ENCODE measurements at places on chromosomes 7 and 10.

DNA sequence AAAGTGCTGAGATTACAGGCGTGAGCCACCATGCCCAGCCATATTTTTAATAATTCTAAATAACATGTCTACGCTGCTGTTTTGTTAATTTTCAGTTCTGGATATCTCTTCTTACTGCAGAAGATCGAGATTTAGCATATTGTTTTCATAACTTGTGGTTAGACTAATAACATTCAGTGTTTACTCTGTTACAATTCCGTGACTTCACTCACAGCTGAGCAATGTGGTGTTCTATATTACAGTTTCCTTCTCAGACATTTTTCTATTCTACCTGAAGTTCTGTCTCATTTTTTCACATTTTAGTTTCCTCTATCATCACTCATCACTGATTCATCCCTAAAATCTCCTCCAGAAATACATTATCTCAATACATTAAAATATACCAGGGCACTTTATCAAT, 10.9 kb downstream of the RNF32 start:
- no peak for DNase-seq

DNA sequence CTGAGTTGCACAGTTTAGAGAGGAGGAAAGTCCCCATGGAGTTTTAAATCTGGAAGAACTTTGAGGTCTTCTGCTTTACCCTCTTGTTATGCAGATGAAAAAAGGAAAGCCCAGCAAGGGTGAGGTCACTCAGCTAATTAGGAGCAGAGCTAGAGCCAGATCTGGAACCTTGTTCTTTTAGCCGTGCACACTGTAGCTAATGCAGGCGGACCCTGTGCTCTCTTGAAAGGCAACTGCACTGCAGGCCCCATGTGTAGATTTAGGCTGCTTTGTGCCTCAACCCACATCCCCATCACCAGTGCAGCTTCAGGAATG, 63.4 kb downstream of the SYPL1 start:
- no peak for DNase-seq

DNA sequence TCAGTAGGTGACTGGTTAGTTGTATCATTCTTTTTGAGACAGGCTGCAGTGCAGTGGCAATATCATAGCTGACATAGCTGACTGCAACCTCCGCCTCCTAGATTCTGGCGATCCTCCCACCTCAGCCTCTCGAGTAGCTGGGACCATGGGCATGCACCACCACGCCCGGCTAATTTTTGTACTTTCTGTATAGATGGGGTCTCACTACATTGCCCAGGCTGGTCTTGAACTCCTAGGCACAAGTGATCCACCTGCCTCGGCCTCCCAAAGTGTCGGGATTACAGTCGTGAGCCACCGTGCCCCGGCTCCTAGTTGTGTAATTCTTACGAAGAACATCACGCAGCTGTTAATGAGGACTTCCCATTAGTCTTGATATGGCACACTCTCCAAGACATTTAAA, 123.4 kb upstream of the VKORC1L1 start:
- no peak for DNase-seq

- DNase-seq, result no peak
These were observed 142.9 kb upstream of the VWC2 start for GRCh38 chr7:49630513-49630912.

DNA sequence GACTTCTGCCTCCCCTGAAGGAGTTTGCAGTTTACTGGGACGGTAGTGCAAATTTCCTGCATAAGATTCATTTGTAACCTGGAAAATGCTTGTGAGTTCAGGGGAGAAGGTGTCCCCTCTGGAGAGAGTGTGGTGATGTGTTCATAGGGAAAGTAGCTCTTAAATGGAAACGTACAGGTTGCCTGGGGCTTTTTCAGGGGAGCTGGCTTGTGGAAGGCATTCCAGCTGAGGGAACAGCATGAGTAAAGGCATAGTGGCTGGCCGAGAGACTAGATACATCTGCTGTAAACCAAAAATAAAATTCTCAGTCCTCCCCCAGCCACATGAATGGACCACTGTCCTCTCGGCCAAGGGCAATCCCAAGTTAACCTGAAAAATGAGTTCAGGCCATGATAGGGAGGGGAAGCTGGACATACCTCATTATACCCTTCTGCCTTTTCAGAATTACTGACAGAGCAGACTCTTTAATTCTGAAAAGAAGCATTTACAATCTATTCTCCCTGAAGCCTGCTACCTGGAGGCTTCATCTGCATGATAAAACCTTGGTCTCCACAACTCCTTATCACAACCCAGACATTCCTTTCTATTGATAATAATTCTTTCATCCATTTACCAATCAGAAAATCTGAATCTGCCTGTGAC, 123.7 kb downstream of the GALNT17 start:
- DNase-seq, result no peak

- no peak for DNase-seq
These were observed at the start of gene ENTPD1 for GRCh38 chr10:95756041-95756761. Gene ENTPD1, plus strand, starts transcription at chr10:95756163. Its CDS starts 77 bp downstream, at chr10:95756240.

GRCh38 chr7:47525066-47525623, 56.8 kb downstream of the TNS3 start:
- no peak for DNase-seq

DNA sequence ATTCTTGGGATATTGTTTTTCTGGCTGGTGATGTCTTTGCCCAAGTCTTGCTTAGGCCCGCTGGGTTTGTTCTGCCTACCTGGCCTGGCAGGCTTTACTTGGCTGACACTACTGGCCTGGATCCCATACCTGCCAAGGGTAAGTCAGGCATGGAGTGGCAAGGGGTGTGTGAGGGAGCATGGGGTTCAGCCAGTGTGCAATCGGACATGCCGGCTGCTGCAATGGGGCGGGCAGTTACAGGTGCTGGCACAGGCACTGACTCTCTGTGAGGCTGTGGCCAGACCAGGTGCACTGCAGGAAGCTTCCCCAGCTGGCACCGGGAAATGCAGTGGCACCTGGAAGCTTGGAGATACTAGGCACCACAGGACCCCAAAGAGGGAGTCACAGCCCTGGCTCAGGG, 168.4 kb downstream of the PON1 start:
- no peak for DNase-seq

GRCh38 chr10:85048644-85049043, 720.3 kb downstream of the CCSER2 start:
- no peak for DNase-seq

- DNase-seq, result no peak
These were observed 220.9 kb upstream of the HABP2 start for GRCh38 chr10:113331961-113332360.

GRCh38 chr10:114279289-114279688, 40.2 kb downstream of the VWA2 start:
- no peak for DNase-seq

GRCh38 chr10:70927189-70927943, 39.0 kb upstream of the PCBD1 start:
- DNase-seq, result no peak

GRCh38 chr7:32762925-32763293, 128.7 kb downstream of the KBTBD2 start:
- no peak for DNase-seq

DNA sequence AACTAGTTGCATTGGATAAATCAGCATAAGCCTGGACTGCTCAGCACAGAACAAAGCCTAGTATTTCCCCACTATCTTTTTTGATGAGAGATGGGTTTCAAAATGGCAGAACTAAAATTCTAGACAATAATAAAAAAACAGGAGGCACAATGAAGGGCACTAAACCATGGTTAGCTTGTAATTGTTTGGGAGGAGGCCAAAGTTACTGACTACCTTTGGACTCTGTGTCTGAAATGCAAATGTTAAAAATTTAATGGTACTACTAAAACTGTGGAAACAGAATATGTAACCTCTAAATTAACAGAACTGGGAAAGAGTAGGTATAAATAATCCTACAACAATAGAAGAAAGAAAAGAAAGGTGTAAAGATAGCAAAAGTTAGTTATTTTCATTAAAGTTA, 13.0 kb downstream of the ADAM12 start:
- DNase-seq, result no peak

- DNase-seq, result no peak
These were observed 85.7 kb upstream of the AOAH start for GRCh38 chr7:36810032-36810431.

- no peak for DNase-seq
These were observed 97.3 kb downstream of the MYL10 start for GRCh38 chr7:101531726-101532357.

- no peak for DNase-seq
These were observed 296.3 kb upstream of the ZMIZ1 start for GRCh38 chr10:78772486-78772885.

DNA sequence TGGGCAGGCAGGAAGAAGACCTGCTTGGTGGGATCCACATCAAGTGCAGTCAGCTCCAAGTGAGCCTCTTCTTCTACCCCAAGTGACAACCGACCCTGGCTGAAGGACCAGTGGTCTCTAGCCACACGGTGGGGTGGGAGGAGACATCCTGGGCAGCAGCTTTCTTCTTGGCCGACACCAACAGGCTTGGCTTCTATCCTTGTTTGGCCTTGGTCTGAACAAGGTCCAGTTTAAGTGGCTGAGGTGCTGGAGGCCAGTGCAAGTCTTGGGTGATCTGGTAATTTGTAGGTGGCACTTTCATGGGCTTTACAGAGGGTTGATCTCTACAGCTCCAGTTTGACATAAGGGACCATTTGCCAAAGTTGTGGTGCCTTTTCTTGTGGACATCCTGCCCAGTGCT, 63.6 kb upstream of the PDCD4 start:
- no peak for DNase-seq

DNA sequence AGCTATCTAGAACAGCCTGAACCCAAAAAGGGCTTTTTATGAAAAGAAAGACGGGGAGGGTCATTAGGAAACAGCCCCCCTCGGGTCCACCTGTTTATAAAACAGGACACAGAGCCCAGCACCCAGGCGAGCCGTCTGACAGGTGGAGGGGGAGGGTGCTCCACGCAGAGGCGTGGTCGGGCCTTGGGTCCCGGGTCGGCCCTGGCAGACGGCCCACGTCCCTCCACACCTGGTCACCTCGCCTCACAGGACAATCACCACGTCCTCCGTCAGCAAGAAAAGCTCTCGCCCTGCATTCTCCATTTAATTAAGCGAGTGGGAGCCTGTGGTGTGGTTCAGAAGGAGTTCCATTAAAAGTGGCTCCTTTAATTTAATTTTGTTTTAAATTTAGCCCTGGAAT, 42.3 kb upstream of the FOXL3 start:
- no peak for DNase-seq

DNA sequence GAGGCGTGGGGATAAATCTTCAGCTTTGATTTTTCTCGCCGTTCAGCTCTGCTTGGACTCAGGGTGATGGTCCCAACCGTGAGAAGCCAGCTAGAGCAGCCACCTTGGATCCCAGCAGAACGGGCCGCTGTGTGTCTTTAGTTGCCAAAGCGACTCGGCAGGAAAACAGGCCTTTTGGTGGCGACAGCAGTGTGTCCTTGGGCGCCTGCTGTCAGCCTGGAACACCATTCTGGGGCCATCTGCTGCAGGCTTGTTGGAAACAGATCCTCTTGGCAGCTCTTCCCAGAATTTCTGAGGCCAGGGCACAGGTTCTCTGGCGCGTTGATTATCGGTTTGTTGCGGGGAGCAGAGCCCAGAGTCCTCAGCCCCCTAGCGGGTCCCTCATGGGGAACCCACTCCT, 97.6 kb downstream of the CUX1 start:
- no peak for DNase-seq

DNA sequence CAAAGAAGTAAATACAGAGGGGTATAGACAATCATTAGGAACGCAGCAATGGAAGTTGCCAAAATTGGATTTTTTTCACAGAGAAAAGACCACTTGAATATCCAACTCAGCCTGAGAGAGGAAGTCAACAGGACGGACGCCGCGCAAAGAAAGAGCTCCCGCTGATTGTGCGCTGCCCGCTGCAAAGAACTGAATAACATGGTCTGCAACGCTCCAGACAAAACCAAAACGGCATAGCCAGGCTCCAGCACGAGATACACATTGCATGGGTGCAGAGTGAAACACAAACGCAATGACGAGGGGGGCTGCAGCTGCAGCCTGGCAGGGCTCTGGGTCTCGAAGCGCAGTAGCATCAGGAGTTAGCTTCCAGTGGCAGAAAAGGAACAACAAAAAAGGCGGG, 113.9 kb upstream of the MGMT start:
- no peak for DNase-seq

DNA sequence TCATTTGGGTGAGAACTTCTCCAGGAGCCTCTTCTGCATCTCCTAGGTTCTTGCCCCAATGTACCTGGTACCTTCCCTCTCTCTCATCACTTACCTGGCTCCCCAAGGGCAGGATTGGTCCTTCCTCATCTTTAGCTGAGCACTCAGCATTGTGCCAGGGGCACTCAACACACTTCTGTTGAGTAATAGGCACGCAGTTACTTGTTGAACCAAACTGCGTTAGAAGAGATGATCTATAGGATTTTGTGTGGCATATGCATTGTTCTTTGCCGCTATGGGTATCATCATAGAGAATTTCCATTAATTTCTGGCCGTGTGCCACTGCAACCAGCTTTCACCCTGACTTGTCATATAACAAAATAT, 16.4 kb downstream of the TBXAS1 start:
- DNase-seq, result no peak

- no peak for DNase-seq
These were observed 113.2 kb upstream of the IFRD1 start for GRCh38 chr7:112336936-112337576.

DNA sequence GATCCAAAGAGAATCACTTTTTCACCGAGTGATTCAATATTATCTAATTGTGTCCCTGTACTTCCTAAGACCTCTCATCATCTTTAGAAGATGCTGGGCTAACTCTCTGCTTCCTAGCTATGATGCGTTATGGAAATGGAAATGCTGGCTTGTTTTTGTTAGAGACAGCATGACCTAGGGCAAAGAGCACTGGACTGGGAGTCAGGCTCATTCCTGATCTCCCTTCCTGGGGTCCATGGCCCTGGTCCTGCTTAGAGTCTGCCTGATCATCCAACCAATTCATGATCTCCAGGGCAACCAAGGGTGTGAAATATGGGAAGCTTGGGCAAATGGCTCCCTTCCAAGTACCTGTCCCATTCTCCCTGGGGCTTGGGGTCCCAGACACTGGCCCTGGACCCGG, 136.4 kb downstream of the RGS10 start:
- no peak for DNase-seq

DNA sequence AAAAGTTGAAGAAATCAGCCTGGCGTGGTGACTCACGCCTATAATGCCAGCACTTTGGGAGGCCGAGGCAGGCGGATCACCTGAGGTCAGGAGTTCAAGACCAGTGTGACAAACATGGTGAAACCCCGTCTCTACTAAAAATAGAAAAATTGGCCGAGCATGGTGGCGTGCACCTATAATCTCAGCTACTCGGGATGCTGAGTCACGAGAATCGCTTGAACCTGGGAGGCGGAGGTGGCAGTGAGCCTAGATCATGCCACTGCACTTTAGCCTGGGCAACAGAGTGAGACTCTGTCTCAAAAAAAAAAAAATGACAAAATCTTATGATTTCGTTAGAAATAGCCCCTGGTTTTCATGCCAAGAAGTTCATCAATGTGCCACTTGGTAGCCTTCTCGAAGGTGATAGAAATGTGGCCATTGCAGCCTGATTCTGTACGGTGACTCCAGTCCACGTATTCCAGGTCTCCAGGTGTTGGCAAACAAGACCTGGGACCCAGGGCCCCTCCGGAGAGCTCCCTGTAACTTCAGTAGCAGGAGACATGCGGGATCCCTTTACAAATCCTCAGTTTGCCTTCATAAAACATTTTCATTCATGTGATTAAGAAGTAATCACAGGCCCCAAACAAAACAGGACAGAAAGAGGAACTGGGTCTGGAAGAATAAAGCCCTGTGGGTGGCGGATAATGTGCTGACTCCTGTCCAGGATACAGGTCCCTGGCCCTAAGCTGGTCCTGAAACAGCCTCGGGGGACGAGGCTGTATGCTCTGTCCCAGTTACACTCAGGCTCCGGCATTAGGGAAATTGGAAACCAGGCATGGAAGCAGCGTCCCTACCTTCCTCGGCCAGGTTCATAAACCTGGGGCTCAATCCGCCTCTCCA, 207.3 kb upstream of the SH2B2 start:
- DNase-seq, result no peak
